ENCODE measurements at places on chromosomes 11 and 22.

- no peak for DNase-seq
Observed at GRCh38 chr22:34160141-34160783, 240.0 kb upstream of the LARGE1 start.

DNA sequence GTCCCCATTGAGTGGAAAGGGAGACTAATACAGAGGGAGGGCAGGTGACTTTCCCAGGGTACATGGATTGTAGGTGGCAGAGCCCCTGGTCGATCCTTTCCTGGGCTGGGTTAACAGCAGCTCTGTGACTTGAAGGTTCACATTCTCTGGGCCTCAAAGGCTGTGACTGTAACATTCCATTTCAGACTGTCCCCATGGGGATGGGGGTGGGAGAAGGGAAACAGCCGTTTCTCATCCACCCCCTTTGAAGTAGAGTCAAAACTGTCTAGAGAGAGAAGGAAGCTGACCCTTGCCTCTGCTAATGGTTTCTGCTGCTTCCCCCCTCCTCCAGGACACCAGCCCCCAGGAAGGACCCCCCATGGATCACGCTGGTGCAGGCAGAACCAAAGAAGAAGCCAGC is 19.2 kb downstream of the MICALL1 start:
- no peak for DNase-seq

GRCh38 chr11:65777241-65777640 is 3.5 kb downstream of the AP5B1 start:
- DNase-seq, result no peak

DNA sequence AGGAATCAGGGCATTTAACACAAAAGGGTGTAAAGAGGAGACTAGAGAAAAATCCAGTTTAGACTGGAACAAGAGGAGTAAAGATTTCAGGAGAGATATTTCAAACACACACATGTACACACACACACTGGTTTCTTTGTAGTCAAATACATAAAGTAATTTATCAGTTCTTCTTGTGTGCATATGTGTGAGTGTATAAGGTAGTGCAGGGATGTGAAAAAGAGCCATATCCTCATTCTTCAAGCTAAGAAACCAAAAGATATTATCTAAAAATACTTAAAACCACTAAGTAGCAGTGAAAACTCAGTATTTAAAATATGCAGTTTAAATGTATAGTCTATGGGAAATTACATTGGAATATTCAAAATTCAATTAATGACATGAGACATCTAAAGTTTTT is 52.5 kb upstream of the CARD18 start:
- no peak for DNase-seq

DNA sequence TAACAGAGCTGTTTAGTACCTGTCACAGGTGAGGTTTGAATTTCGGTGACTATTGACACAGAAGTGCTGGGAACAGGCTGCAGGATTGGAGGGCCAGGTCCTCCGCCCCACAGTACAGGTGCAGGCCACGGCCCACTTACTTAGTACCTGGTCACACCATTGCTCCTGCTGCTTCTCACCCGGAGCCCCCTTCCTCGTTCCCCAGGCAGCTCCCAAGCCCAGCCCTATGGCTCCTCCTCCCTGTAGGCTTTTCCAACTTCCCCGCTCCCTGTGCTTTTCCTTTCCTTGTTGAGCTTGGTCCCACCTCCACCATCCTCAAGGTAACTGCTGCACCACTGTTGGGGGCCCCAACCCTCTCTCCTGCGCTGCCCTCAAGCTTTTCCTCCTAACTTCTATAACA is 27.9 kb upstream of the ANO1 start:
- DNase-seq, result no peak

- DNase-seq, result no peak
Observed at GRCh38 chr11:8098879-8099278, 17.9 kb downstream of the TUB start.

DNA sequence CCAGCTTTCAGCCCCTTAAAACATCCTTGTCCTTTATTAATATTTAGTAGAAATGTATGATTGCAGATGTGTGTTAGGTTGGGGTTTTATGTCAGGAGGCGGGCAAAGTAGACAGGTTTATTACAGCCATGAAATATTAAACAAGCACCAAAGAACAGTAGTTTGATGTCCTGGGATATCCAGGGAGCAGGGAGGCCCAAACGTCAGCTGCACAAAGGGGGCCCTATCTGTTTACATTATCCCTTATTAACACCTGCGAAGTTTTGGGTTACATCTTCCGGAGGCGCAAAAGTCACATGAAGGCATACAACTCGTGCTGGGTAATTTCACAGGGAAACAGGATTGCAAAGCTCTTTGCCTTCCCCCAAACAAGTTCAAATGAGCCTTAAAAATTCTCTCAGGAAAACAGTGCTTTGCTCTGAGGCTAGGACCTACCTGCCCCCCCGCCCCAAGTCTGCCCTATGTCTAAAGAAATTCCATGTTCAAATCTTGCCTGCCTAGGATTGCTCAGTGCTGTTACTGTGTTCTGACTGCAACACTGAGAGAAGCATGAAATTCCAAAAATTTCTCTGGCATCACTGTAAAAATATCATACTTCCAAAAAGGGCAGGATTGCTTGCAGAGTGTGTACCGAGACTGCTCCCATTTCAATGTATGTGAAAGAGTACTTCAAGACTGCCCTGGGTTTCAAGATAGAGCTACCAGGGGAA is 8.9 kb downstream of the MN1 start:
- no peak for DNase-seq

GRCh38 chr22:32326647-32327046 is 31.0 kb upstream of the RFPL3 start:
- DNase-seq, result no peak

GRCh38 chr11:134521452-134522289 is 109.6 kb upstream of the B3GAT1 start:
- DNase-seq, result no peak

DNA sequence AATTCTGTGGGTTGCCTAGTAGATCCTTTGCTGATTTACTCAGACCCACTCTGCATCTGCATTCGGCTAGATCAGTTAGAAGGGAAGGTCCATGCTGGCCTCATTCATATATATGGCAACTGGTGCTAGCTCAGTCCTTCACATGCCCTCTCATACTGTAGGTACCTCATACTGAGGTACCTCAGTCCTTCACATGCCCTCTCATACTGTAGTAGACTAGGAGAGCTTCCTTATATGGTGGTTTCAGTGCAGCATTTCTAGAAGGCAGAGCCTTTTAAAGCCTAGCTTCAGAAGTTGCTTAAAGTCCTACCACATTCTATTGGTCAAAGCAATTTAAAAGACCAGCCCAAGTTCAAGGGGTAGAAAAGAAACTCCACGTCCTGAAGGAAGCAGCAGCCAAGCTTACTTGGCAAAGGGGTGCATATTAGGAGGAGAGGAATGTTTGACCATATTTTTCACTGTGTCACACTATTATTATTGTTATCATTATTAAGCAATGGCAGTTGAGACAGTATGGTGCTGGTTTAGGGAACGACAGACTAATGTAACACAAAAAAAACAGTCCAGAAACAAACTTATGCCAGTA is 356.4 kb downstream of the DYNC2H1 start:
- no peak for DNase-seq

DNA sequence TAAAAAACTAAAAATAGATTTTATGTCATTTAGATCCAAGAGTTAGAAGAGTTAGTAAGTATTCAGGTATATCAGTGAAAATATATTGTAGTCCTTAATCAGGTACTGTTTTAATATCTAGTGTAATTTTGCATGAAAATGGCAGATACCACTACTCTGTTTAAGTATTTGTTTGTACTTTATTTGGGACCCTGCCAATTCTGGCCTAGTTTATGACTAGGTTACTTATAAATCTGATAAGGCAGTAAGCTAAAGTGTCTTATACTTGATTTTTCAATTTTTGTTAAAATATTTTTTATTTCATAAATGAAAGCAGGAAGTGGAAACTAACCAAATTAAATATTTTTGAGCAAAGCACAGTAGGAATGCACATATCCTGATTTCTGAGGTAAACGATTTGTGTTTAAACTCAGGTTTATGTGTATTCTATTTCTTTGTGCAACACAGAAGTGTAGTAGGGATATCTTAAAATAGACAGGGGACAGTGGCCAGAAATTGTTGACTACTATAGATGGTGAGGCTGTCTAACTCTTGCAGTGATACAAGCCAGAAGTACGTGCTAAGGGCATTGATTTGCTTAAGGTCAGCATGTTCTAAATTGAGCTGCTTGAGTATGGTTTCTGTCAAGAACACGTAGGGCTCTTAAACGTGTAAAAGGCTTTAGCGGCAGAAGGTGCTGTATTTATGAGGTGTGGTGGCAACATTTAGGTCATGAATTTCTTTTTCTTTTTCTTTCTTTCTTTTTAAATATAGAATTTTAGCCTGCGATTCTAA is 34.0 kb downstream of the HIPK3 start:
- DNase-seq, result no peak

DNA sequence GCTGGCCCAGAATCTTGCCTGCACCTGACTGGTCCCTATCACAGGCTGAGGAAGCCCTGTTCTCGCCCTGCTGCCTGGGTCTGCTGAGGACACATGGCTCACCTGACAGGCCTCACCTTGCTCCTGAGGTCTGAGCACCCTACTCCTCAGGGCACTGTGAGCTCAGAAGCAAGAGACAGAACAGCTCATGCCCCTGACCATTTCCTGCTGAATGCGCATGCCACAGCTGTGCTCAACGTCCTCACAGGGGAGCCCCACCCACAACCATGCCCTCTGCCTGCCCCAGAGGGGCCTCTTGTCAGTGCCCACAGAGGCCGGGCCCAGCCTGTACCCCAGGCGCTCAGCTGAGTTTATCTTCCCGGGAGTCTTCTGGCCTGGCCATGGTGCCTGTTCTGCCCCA is 2.8 kb upstream of the TSPO start:
- DNase-seq, result no peak

- no peak for DNase-seq
Observed at GRCh38 chr11:134480136-134480712, 68.2 kb upstream of the B3GAT1 start.

GRCh38 chr11:103358251-103358650 is 249.0 kb downstream of the DYNC2H1 start:
- no peak for DNase-seq

GRCh38 chr11:692824-693414 is 2.1 kb downstream of the DEAF1 start:
- DNase-seq, result no peak

DNA sequence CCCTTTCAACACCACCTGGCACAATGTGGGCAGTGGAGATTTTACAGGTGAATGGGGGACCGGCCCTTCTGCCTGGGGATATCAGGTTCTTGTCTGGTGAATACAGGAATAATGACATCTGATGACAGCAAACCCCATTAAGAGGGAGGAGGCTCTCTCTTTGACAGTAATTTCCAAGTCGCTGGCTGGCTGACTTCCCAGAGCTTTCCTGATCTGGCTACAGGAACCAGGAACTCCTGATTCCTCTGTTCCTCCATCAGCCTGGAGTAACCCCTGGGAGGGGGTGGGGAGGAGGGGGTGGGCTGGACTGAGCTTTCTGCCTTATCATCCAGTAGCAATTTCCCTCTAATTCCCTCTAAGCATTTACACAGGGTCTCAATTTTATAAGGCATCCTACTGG is 3.7 kb upstream of the MIEF1 start:
- DNase-seq, result no peak

DNA sequence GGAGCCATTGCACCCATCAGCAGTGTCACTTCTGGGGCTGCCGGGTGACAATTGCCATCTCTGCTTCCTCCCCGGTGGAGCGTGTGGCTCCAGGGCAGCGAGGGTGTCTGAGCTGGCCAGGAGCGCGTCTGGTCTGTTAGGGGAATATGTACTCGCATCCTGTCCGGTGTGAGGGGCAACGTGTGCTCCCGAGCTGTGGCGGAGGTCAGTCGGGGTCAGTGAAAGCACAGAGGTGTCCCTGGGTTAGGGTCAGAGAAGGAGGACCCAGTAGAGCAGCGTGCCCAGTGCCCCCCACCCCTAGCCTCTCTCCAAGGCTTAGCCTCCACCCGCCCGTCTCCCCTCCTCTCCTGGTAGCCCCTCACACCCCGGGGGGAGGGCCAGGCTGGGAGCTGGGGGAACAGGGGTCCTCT is 1.5 kb downstream of the CLCF1 start:
- no peak for DNase-seq

Measured in stimulated activated CD8-positive, alpha-beta memory T cell treated with anti-CD3 and anti-CD28 coated beads, Interleukin-4, amount 100 ng/mL, for 4 hours (primary cell).